Foreskin keratinocyte (primary cell): ENCODE measurements at places on chromosomes 5 and 9. TPM values are rescaled to one million over a fixed set of nuclear protein-coding genes. Genes with fewer than 3 reads are reported as not detected.

The TEK gene
- total RNA-seq, result 0.04 and 0.10 TPM in 2 replicates

The OR2V1 gene
- not detected in 2 replicates for total RNA-seq

The RAPGEF6 gene
- 9.7 and 10.5 TPM in 2 replicates for total RNA-seq

The CXCL14 gene
- 0.42 and 0.44 TPM in 2 replicates for total RNA-seq

The PCDHGA5 gene
- 0.03 TPM in 1 of 2 replicates, not detected in the other for total RNA-seq

The CD14 gene
- not detected in 2 replicates for total RNA-seq
